ENCODE measurements at places on chromosomes 7 and 10.

DNA sequence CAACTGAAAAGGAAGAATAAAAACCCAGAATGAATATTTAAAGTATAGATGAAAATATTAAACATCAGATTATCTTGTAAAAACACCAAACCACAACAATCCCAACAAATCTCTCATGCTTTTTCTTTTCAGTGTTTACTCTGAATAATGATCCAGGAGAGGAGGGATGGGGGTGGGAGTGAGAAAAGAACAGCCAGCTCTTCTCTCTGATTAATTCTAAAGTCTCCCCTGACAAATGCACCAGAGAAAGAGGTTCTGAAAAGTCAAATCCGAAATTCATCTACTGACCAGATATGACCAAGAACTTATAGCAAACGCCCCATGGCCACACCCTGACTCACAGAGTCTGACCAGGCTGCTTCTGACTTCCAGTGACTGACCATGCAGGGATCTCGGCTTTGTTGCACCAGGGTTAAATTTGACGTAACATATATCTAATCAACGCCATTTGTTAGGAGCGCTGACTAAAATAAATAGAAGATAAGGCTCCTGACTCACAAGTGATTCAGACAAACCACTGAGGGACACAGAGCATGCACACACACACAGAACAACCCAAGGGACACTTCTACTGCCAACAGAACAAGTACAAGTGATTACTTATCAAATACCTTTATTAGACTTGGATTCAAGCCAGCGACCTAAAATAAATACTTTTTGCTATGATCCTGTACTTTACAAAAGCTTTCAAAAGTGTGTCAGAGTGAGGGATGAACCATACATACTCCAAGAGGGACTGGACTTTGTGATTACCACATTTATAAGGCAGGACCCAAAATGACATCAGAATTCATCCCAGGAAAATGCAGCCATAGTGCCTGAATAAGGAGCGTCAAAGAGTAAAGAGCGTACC lies 9.3 kb upstream of the SPOCK2 start:
- H3K27ac ChIP-seq: no peak overlapping the region
- H3K36me3 ChIP-seq: peaks cover 36% of the 10 kb centered on the region
- DNase-seq: no peak
- H3K27me3 ChIP-seq: no peaks in the 10 kb centered on the region

DNA sequence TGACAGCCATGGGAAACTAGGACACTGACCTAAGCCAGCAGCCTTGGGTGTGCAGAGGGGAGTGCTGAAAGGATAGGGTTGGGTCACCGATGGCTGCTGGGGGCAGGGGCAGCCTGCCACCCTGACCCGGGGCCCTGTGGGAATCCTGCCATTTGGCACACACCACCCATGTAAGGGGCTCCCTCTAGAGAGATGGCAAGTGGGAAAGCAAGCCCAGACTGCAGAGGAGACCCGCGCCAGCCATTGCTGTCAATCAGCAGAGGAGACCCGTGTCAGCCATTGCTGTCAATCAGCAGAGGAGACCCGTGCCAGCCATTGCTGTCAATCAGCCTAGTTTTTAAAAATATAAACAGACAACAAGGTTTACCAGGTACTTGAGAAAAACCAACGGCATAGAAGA lies 27.4 kb upstream of the PRKAG2 start:
- no peak overlapping the region for H3K4me3 ChIP-seq
- peak; percentile 49 for DNase-seq
- no peak overlapping the region for H3K27ac ChIP-seq
- H3K36me3 ChIP-seq: no peaks in the 10 kb centered on the region
- H3K4me1 ChIP-seq: no peaks in the 10 kb centered on the region
- H3K27me3 ChIP-seq: no peaks in the 10 kb centered on the region

DNA sequence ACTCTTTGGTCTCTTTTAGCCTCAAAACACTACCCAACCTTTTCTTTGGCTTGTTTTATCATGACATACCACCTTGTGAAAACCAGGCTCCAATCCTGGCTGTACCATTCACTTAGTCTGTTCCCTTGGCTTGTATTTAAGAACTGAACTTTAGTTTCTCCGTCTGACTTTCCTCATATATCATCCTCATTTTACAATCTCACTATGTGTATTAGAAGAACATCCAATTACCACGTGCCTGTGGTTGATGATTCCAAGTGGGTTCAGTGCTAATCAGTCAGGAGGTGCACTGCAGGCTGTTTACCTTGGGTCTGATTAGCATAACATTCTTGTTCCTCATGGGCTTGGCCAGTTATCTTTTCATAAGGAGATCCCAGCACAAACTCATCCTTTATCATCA lies 144.8 kb upstream of the KLF14 start:
- no peaks in the 10 kb centered on the region for H3K4me1 ChIP-seq
- peak overlapping the region; percentile 53 for H3K27ac ChIP-seq
- H3K27me3 ChIP-seq: no peaks in the 10 kb centered on the region
- H3K4me3 ChIP-seq: no peak overlapping the region
- peaks cover 74% of the 10 kb centered on the region for H3K36me3 ChIP-seq
- no peak for DNase-seq

DNA sequence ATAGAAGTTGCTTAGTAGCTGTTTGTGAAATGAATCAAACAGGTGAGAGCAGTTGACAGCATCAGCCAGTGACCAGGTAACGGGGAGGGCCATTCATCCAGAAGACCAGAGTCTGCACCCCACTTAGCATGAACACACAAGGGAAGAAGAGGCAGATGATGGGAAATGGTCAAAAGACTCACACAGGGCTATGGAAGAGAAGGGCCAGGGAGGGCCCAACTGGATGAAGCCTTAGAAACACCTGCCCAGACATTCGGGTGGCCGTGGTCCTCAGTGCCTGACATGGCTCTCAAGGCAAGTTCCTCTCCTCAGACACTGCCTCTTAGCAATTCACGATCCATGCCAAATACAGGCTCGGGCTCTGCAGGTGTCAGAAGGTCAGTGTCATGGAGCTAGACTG lies 354.1 kb downstream of the TCERG1L start:
- no peaks in the 10 kb centered on the region for H3K4me1 ChIP-seq
- H3K36me3 ChIP-seq: no peaks in the 10 kb centered on the region
- H3K4me3 ChIP-seq: no peak overlapping the region

Data from ascending aorta (tissue), 2 donors.